Ureter (tissue), 1 donor: ENCODE measurements at places on chromosomes 6 and 20.

DNA sequence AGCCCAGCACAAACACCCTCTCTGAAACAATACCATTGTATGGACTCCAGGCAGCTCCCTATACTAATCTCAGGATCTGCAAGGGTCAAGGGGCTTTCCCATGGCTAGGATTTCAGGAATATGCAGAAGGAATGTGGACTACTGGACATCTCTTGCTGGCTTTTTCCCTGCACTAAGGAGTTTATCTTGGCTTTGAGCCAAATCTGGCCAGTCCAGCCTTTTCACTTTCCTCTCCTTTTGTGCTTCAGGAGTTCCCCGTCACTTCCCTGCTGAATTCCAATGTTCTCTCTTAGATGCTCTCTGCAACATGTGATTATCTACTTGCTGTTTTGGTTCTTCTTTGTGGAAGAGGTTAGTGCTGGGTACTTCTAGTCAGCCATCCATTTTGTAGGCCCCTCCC lies 568.2 kb downstream of the HDGFL1 start:
- DNase-seq = no peak

DNA sequence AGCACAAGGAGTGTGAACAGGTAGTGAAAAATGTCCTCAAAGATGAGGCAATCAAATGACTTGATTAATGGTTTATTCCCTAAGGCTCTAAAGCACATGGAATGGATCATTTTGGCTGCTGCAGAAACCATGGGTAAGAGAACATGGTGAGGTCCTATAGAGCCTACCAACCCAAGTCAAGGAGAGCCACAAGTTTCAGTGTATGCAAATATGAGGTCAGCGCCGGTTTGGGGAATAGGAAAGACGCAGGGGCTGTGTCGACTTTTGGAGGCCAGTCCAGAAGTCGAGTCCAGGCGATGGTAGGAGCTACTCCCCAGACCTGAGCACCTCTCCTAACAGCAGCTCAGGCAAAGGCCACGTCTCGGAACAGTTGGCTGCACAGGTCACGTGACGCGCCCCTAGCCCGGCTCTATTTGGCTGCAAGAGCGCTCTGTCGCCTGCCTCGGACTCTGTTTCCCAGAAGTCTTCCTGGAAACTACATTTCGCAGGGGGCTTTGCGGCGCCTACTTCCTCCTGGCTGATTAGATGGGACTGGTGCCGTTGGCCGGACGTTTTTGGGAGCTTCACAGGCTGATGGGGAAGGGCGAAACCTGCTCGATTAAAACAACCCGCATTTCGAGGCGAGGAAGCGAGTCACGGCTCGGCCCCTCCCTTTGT lies 74.4 kb upstream of the CHD6 start:
- peak; percentile 86 for DNase-seq

GRCh38 chr20:57481281-57481711 lies 43.6 kb downstream of the CTCFL start:
- no peak for DNase-seq

DNA sequence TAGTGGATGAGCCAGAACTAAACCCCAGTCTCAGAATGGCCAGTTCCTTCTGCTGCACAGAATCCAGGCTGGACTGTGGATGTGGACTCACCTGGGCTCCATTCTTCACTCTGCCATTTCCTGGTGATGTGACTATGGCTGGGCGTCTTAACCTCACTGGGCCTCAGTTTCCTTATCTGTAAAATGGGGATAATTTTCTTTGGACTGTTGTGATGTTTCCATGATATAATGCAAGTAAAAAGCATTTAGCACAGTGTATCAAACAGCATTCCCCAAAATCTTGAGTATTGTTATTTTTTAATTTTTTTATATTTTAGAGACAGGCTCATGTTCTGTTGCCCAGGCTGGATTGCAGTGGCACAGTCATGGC lies 5.9 kb upstream of the IP6K3 start:
- no peak for DNase-seq

GRCh38 chr6:104653781-104654180 lies 205.9 kb downstream of the HACE1 start:
- no peak for DNase-seq
